ENCODE measurements at places on chromosomes 12 and 14.

- no peak for DNase-seq
Observed at GRCh38 chr12:67482751-67483661, 165.5 kb upstream of the DYRK2 start.

- DNase-seq, result peak; percentile 55
Observed at GRCh38 chr12:1606021-1606622, 11.7 kb upstream of the FBXL14 start.

DNA sequence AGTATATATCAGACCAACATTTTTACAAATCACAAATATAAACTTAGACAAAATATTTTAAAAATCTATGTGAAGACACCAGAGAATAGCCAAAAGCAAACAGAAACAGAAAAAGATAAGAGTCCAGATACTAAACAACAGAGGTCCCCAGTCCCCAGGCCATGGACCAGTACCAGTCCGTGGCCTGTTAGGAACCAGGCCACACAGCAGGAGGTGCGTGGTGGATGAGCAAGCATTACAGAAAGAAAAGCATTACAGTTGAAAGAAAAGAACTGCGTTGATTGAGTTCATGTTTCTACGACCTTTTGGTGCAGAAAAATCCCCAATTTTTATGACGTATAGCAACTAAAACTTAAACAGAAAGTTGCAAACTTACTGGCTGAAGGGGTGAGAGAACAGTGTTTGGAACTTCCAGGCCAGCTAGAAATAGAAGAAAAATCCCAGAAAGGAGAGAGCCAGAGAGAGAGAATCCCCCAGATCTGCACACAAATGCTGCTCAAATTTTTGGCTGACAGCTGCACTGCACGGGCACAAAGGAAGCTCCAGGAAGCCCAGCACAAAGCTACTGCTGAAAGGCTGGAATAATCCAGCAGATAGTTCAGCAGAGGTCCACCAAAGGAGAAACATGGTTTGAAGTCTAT lies 159.6 kb upstream of the C14orf180 start:
- DNase-seq, result no peak

GRCh38 chr14:41055589-41055988 lies 551.1 kb upstream of the LRFN5 start:
- DNase-seq, result no peak

- DNase-seq, result no peak
Observed at GRCh38 chr12:48175613-48176416, 7.6 kb upstream of the CCDC184 start.

DNA sequence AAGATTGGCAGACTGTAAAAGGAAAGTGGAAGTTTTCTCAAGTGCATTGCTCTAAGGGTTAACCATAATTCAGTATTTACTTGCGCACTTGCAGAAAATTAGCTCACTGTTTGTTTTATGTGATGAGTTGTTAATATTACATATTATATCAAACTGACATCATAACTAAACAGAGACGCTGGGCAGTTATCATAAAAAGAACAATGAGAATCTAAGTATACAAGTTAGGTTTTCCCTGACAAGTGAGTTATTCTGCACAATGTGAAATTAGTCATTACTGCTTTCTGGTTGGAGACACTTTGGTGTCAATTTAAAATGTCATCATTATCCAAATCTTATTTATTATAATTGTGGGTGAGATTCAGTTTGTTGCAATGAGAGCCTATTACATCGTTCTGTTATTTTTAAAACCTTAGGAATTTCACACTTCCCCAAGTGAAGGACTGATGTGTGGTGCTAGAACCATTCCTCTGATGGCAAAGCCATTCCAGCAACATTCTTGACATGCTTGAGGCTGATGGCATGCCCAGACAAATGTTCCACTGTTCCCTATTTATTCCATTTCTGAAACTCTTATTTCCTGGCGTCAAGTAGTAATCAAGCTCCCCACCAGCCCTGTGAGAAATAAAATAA lies 90.1 kb upstream of the FLRT2 start:
- peak; percentile 24 for DNase-seq

DNA sequence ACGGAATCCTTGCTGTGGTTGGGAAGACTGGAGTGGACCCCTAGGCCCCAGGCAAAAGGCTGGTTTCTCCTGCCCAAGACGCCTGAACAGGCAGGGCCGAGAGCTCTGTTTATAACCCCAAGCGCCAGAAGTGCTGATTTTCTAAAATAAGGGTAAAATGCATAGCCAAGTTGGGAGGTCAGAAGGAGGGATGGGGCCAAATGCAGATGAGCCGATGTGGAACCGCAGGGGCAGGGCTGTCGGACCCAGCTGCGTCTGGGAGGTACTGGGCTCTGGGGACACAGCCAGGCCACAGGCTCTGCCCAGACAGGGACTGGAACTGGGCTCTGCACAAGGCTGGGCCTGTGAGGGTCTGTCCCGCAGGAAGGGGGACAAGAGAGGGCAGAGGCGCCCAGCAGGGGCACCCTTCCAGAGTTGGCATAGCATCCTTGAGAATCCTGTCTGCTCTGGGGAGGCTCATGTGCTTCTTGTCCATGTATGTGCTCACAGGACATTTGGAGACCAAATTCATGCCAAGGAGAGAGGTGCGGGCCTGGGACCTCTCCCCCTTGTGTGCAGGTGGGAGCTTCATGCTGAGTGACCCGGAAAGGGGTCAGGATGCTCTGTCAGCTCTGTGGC lies 49.1 kb downstream of the JAG2 start:
- DNase-seq, result peak; percentile 3

- DNase-seq, result no peak
Observed at GRCh38 chr12:121543786-121544185, 37.0 kb downstream of the KDM2B start.

- DNase-seq, result no peak
Observed at GRCh38 chr14:67735336-67736147, 33.9 kb downstream of the RDH12 start.

- DNase-seq, result peak; percentile 90
Observed at GRCh38 chr12:3218228-3219171, 141.3 kb downstream of the TSPAN9 start.

GRCh38 chr12:40208707-40209446 lies 15.9 kb upstream of the LRRK2 start:
- DNase-seq, result no peak

- no peak for DNase-seq
Observed at GRCh38 chr12:122076743-122077495, 1.6 kb upstream of the MLXIP start.

GRCh38 chr12:15341371-15341770 lies 19.1 kb downstream of the PTPRO start:
- DNase-seq, result no peak

DNA sequence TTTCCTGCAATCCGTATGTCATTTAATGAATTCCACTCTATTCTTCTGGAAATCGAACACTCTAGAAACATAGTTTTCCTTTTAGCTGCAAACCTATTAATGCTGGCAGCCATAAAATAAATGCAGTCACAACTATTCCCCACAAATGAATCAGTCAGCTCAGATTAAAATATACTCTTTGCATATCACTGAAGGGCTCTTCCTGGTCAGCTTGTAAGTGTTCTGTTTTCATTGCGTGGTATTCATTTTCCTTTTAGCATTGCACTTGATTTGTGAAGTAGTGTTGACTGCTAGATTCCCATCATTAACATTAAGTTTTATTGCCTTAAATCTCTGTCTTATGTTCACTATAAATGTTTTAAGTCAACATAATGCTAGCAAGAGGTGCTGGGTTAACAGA lies 685.9 kb downstream of the DIO2 start:
- DNase-seq, result no peak

GRCh38 chr12:131372171-131372475 lies 338.8 kb upstream of the SFSWAP start:
- no peak for DNase-seq

GRCh38 chr14:99976021-99976420 lies 89.2 kb upstream of the EVL start:
- no peak for DNase-seq

- DNase-seq, result no peak
Observed at GRCh38 chr12:3442397-3442796, 48.6 kb upstream of the PRMT8 start.

- peak; percentile 80 for DNase-seq
Observed at GRCh38 chr14:24307575-24308341, at the start of gene CIDEB. TSS of gene CIDEB (minus strand) at chr14:24307977. CDS start at chr14:24307858, 119 bp downstream.

DNA sequence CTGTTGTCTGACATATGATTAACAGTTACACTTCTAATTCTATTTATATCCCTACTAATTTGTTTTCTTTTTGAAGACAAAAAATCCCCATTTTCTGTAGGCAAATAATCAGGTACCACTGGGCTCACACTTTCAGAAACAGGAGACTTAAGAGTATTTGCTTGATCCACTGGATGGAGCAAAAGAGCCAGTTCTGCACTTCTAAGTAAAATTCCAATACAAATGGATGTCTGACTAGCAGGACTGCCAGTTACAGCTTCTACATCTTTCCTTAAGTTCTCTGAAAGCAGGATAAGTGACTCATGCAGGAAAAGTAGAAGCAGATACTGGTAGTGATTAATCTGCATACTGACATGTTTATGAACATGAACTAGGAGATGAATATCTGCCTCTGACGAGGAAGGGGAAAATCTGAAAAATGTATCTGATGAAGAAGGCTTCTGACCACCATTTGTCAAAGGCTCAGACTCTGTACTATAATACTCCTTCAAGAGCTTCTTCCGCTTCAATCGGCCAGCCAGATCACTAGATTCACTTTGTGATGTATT lies 73.8 kb upstream of the ANKS1B start:
- peak; percentile 47 for DNase-seq

DNA sequence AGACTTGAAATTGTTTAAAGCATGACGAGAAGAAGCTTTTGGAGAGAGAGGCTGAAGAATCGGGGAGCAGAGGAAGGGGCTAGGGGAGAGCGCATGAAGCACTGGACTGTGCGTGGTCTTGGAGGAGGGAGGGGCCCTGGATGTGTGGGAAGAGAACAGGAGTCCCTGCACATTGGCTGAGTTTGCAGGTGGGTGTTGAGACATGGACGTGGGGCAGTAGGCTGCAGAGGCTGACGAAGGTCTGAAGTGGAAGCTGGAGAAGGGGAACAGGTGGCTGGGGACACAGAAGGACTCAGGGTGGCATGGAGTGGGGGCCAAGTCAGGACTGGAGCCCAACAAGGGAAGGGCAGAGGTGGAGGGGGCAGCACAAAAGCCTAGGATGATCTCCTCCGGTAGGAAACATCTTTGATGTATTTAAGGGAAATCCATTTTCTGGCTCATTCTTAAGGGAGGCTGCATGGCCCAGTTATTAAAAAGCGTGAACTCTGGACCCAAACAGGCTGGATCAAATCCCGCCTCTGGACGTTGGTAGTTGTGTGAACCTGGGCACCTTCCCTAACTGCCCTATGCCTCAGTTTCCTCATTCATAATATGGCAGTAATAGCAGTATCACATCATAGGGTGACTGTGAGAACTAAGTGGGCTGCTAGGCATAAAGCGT lies 29.0 kb downstream of the ADGRD1 start:
- DNase-seq, result no peak

DNA sequence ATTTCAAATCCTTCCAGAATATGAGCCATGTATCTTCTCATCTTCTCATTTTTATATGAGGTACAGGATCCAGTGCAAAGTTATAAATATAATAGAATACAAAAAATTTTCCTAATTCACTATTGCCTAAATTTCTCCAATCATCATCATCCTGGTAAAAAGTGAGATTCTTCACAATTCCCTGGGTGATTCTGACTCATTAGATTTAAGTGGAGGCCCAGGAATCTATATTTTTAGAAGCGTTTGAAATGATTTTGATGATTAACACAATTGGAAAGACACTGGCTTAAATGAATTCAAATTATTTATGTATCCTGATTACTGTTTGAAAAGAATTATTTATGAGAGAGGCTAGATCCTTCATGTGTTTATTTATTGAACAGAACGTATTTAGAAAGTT lies 380.3 kb upstream of the PDE3A start:
- no peak for DNase-seq

DNA sequence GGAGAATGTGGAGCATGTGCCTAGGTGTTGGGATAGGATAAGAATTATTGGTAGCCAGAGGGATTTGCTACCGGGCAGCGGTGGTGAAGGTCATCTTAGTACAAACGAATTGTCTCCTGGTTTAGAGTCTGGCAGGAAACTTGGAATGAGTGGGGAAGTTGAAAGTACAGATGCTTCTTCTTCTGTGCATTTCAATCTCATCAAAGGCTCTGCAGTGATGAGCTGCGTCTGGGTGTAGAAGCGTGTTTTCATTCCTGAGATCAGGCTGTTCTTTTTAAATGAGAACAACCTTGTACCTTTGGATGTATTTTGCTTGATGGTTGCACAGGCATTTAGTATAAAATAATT lies 2.1 kb downstream of the WNK1 start:
- peak; percentile 18 for DNase-seq

DNA sequence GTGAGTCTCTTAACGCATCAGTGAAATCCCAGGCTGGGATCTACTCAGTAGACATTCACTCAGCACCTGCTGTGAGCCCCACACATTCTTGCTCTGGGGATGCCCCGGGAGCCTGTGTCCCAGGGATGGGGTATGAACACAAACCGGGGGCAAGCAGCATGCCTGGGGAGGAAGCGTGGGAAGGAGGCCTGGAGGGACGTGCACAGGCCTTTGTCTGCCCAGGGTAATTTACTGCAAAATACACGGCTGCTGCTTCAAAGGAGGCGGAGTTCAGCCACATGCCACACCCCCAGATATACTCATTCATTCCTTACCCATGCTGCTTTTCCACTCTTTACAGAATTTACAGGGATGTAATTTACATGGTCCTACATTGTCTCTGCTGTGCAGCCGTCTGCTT lies 187.8 kb downstream of the ADGRD1 start:
- no peak for DNase-seq

DNA sequence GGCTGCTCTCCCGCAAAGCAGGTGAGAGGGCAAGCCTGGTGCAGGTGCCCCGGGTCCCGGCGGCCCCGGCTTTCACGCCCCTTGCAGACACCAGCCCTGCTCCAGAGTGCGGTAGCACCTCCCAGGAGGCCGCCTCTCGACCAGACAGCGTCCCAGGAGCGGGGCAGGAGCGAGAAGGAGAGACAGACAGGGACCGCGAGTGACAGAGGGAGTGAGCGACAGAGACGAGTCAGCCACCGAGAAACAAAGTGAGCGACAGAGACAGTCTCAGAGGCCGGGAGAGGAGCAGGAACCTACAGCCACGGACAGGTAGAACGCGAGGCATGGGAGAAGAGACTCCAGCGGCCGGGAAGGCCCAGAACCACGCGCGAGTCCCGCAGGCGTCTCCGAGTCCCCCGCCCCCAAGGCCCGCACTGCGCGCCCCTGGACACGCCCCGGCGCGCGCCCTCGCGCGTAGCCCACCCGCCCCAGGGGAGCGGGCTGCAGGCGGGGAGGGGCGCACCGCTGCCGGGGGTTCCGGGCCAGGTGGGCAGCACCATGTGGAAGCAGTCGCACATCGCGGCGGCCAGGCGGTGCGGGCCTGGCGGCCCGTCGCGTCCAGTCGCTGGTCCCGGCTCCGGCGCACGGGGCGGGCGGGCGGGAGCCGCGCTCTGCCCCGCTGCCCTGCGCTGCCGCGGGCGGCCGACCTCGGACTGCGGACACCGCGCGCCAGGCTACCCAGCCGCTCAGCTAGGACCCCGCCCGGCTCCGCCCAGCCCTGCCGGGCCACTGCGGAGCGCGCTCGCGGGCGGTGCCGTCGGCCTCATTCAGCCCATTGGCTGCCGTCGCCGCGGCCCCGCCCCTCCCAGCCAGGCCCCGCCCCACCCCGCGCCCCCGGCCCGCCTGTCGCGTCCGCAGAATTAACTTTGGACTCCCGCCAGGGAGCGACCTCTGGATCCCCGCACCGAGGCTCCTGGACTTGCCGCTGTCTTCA lies at the start of gene AHNAK2:
TSS of gene AHNAK2 (minus strand) at position 694 of the 973 bp plus-strand sequence. CDS start at position 557, 137 bp downstream.
- peak; percentile 89 for DNase-seq
